ENCODE measurements at places on chromosomes 1 and 21.

DNA sequence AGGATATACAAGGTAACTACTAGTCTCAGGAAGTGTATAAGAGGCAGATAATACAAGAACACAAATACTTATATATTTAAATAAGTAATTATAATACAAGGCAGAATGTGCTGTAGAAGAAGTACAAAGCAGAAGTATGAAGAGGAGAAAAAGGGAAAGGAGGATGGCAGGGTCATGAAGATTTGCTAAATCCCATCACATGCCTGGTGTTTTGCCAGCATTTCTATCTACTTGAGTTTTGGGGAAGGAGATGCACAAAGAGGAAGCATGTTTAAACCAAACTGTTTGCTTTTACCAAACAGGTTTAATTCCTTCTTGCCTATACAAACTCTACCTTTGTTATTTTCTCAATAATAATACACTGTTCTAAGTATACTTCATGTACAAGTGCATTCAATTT lies 60.9 kb upstream of the PODN start:
- no peak for DNase-seq

DNA sequence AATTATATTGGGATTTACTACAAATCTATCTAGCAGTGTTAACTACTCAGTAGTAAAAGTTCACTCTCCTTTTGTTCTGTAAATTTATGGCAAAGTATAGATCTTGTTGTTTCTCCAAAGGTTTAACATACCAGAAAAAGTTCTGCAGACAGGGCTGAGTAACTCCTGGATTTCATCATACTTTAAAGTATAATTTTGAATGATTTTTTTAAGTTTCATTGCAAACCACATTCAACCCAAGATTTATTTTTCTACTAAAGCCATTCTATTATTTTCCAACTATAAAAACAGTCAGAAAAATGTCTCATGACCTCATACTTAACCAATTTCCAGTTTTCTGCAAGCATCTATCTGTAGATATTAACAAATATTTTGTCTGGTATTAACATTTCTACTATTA lies 585.8 kb upstream of the ZRANB2 start:
- DNase-seq = no peak

- no peak for DNase-seq
These were observed 59.9 kb upstream of the CACNA1E start for GRCh38 chr1:181423301-181423918.

GRCh38 chr1:25503551-25504426 lies 39.6 kb upstream of the LDLRAP1 start:
- DNase-seq = no peak

DNA sequence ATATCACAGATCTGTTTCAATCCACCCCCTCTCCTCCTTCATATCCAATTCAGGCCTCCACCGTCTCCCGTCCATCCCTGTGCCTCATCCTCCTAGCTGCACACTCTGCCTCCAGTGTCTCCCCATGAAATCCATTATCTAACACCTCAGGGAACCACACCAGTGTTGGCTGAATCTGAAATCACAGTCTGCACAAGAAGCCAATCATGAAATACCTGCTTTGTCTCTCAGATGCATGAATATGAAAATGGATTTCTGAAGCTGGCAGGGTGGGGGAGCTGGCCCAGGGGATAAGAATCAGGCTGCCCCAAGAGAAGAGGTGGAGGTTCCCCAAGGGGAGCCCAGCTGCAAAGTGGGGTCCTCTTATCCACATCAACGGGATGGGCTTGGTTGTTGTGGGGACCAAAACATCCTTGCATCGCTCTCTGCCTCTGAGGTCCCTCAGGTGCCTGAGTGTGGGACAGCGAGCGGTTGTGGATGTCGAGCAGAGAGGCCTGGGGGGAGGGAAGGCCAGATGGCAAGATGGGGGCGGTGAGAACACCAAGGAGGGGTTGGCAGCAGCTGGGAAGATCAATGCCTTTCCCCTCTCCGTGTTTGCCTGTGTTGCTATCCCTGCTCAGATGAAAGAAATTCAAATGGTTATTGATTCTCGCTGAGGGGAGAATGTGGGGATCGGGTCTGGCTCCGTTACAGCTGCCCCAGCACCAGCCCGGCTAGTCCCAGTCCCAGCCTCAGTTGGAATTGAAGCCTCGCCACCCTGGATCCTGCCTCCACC lies 237.3 kb upstream of the POU3F1 start:
- DNase-seq = no peak

DNA sequence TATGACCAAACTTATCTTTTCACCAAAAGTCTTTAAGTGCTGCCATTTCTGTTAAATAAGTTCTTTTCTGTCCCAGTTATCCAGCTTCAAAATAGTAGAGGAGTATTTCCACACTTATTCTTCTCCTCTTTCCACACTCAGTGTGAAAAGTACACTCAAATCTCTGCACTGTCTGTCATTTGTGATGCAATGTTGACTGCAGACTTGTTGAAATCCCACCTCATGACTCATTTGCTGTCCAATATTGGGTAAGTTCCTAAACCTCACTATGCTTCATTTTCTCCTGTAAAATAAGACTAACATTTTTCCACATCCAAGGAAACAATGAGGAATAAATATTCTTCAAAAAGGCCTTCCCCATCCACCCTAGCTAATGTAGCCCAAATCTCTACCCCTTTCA lies 17.5 kb downstream of the LRRIQ3 start:
- DNase-seq = no peak

DNA sequence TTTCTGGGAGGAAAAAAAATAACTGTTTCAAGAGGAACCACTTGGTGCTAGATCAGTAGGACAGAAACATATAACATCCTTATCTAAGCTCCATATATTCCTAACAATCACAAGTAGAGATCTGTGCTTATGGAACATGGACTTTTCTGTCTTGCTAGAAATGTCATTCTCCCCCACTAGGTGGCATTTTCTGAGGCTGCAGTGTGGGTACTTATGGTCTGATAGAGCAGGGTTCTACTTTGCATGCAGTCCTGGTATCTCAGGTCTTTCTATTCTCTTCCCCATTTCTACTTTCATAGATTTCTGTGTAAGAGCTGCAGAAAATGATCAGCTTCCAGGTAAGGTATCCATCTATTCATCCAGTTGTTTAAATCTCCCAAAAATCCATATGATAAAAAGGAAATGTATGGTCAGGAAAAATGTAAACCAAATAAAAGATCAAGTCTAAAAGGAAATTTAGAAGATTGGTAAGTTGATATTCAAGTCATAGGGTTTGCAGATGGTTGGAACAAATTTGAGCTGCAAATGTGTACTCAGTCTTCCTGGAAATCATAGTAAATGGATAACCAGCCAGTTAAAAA lies 1.5 kb downstream of the ZNF684 start:
- no peak for DNase-seq

Measured in NCI-H187 treated with DMSO at 0.1 percent for 48 hours (cell line).